Ovary (tissue), 10 donors: ENCODE measurements at places on chromosomes 4 and X. TPM values are rescaled to one million over a fixed set of nuclear protein-coding genes. Genes with fewer than 3 reads are reported as not detected.

DNA sequence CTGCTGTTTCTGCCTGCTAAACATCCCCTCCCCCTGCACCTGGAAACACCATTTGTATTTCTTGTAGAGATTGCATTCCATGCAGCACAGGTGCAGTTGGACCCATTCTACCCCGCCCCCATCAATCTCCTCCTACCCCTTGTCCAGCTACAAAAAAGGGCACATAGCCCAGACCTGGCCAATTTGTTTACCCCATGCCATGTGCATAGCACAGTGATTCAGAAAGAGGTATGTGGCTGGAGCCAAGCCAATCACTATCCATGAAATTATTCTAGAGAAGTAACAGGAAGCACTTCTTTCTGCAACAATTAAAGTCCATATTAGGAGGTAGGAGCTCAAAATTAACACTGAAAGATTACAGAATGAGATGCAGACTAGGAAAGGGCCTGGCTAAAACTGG lies 20.2 kb upstream of the TMEM184C start:
- DNase-seq = no peak

Gene XAGE5
- total RNA-seq = not detected

- no peak for DNase-seq
Measured at GRCh38 chrX:22171287-22172060, 101.2 kb upstream of the CBLL2 start.

DNA sequence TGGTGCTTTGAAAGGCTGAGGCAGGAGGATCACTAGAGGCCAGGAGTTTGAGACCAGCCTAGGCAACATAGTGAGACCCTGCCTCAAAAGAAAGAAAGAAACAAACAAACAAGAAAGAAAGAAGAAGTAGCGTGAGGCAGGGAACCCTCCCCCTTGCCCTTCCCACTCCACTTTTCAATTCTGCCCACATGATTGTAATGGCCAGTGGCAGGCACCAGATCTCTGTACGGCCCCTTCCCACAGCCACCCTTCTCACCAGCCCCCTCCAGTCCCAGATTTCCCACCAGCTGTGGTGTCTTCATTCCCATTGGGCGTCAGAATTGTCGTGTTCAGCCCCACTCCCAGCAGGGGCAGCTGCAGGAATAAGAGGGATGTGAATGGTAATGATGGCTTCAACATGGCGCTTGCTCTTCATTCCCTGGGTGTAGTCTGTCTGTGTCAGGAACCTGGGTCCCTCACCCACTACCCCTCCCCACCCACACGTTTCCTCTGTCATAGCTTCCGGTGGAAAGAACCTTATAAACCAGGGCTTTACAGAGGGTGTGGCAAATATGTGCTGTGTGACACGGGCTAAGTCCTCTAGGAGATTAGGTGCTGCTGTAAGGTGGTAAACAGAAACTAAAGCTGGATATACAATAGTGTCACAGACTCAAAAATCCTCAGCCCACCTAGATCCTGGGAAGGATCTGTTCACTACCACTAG lies at the start of gene IL2RG:
Gene IL2RG (minus strand): TSS at position 437 of the 703 bp plus-strand sequence. CDS start 38 bp downstream, at position 399.
- DNase-seq = no peak

DNA sequence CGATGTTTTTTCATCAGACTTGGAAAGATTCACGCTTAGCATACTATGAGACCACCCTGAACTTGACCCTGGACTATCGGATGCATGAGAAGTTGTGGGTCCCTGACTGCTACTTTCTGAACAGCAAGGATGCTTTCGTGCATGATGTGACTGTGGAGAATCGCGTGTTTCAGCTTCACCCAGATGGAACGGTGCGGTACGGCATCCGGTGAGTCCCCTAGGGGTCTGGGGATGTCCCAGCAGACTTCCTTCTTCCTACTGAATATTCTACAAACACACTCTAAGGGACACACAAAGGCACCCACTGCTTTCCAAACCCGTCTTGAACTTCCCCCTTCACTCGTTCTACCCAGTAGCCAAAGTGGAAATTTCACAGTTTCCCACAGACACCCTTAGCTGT lies 9.3 kb downstream of the GABRQ start:
- no peak for DNase-seq

Gene PPEF2
- total RNA-seq = not detected

GRCh38 chr4:31660916-31661315 lies 940.7 kb downstream of the PCDH7 start:
- DNase-seq = no peak
